ENCODE measurements at places on chromosomes 6 and 20.
A peak's percentile ranks its signal among the peaks of the same experiment; 100 is the strongest.

DNA sequence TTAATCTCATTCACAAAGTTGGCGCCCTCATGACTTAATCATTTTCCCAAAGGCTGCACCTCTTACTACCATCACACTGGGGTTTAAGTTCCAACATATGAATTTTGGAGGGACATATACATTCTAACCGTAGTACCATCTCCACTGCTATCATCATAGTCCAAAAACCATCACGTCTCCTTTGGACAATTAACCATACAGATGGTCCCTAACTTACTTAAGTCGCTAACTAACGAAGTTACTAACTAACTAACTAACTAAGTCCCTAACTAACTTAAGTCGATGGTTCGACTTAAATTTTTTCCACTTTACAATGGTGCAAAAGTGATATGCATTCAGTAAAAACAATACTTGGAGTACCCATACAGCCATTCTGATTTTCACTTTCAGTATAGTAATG, 24.0 kb upstream of the TBC1D22B start:
- DNase-seq, result no peak

- DNase-seq, result no peak
Measured at GRCh38 chr6:155235087-155235486, 28.7 kb upstream of the CLDN20 start.

DNA sequence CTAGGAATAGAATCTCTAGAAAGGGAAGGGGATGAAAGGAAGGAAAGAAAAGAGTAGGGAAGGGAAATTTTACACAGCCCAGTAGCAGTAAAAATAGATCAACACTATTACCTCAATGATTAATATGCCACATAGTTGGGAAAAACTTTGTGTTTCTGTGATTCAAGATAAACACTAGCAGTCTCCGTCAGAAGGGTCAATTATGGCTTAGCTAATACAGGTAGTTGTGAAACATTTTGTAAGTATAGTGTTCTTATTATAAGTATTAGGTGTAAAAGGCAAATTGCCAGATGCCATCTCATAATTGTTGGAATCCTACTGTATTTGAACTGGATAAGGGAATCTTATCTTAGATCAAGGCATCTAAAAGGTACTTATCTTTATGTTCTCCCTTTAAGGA, 165.7 kb downstream of the MTFR2 start:
- no peak for DNase-seq

- DNase-seq, result no peak
Measured at GRCh38 chr6:136186363-136186762, 63.7 kb downstream of the MTFR2 start.

DNA sequence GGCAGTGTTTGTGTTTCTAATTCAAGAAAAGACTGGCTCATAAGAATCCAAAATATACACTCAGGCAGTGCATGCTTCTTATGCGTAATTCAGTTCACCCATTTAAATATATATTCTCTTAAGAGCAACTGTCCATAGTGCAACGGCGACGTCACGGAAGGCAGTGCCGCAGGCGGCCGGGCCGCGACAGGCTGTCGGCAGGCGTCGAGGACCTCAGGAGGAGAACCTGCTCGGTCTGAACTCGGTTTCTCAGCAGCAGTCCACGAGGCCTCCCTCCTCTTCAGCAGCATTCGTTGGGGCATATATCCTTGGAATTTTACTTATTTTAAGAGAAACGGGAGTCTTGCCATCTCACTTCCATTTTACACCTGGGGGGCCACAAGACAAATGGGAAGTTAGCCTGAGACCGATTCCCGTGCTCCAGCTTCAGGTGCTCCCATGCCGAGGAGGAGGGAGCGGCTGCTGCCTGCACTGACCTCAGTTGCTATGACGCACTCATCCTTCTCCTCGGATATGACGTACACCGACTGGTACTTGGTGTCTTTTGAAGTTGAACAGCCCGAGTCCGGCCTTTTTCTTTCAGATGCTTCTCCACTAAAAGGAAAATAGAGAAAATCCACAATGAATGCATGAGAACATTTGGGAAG, 8.2 kb downstream of the DLL1 start:
- no peak for DNase-seq

DNA sequence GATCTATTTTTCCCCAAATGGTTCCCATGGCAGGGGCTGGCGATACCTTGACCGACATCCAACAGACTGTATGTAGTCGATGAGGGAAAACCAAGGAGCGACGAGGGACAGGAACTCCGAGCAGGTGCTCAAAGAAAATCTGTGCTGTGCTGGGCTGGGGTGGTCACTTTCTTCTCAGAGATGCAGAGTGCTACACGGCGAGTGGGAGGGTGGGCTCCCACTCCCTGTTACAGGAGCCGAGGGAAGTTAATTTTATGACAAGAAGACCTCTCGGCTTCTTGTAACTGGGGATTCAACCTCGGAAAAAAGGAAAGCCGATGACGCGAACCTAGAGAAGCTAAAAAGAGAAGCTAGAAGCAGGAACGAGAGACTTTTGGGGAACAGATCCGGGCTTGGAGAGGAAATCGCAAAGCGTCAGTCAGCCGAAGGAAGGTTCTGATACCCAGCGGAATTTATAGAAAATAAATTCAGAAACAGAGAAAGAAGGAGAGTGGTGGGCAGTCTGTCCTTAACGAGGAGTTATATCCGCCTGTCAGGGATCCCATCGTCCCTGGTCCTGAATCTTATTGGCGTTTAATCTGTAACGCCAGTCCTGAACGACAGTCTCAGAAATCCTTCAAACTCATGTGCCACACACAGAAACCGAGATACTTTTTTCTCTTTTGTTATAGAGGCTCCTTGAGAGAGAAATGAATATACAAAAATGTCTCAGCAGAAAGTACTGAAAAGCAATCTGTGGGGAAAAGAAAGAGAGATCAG, 84.6 kb upstream of the ZNF322 start:
- DNase-seq, result no peak

GRCh38 chr6:114445846-114446245, 103.0 kb upstream of the HS3ST5 start:
- DNase-seq, result no peak

DNA sequence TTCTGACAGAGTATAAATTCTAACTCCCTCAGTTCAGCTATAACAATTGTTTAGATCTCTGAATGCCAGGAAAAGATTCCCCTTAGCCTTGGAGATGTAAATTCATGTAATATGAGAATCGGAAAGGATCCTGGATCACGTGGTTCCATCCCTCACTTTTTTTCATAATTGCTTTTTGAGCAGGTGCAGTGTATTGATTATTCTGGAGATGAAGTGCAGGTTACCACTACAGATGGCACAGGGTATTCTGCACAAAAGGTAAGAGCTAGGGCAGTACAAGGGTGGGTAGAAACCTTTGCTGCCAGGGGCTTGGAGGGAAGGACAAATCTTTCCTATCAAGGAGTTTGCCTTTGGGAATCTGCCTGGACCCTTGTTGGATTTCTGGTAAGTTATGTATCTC, 52.7 kb downstream of the KDM1B start:
- DNase-seq, result no peak

- DNase-seq, result no peak
Measured at GRCh38 chr20:21090111-21090618, 16.0 kb downstream of the LINC00237 start.

DNA sequence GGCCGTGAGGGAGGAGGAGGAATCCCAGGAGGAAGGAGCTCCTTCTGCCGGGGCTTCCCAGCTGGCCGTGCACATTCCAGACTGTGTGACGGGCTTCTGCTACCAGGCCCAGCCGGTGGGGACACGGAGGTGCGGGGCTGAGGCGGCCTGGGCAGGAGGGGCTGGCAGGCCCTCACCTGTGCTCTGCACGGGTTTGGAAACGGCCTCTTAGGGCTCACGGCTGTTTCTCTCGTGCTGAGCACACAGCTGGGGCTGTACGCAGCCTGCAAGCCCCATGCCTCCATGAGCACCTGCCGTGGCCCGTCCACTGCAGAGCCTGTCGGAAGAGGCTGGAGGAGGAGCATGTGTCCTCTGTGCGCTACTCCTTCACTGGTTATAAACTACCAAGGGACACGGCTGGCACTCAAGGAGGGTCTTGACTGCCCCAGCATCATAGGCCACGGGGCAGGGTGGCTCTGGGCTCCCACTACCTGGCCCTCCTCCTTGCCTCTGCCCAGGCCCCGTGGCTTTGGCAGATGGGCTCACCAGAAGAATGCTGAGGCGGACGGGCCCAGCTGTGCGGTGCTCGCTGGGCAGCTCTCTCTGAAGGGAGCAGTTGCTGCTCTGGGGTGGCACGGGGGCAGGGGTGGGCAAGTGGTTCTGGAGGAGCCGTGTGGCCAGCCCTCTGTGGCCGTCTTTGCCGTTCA, 15.8 kb downstream of the NPEPL1 start:
- no peak for DNase-seq

- no peak for DNase-seq
Measured at GRCh38 chr6:148769304-148769968, 22.6 kb downstream of the UST start.

DNA sequence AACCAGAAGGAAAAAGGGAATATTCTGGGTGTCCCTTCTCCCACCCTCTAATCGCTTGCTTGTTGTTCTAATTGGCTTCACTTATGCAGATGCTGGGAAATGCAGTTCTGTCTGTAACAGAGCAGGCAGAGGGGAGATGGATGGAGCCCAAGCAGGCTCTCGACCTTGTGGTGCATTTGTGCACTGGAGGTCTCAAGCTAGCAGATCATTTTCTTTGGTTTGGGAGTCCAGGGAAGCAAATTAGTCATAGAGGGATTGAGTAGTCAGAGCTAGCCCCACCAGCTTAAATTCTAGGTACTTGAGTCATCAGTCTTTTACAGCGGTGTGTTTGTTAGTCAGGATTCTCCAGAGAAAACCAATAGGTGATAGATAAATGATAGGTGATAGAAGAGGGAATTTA, 234.7 kb upstream of the ECI2 start:
- DNase-seq, result no peak

GRCh38 chr20:38034108-38034649, 633 bp downstream of the RPRD1B start:
- DNase-seq, result no peak

DNA sequence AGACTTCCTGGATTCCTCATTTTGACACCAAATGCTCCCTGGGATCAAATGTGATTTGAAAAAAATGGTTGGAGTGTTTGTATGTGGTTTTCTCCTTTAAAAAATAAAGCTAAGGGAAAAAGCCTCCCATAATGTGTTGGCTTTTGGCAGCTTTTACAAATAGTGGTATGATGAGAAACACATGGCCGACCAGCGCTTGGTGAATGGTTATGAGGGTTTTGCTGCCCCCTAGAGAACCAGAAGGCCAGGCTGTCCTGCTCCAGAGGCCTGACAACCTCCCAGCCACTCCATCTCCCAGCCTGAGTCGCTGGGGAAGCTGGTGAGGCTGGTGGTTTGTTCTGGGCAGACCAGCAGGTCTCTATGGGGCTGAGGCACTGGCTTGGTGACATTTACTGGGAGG, 69.3 kb downstream of the CLIC5 start:
- DNase-seq, result no peak

- no peak for DNase-seq
Measured at GRCh38 chr6:112883095-112883494, 536.0 kb downstream of the RFPL4B start.

DNA sequence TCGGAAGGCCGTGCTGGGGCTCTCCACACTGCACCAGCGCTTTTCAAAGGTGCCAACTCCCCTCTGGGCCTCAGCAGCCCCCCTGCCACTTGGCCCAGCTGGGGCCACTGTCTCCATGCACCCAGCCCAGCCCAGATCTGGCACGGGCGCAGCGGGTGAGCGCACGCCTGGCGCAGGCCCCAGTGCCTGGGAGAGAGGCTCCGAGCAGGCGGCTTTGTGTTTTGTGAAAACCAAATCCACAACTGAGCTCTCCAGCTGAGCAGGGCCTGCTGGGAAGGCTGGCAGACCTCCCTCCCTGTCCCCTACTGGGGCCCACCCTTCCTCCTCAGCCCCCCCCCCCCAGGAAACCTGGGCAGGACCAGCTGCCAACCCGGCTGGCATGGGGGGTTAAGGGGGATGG, 17.0 kb downstream of the MDGA1 start:
- no peak for DNase-seq

- DNase-seq, result no peak
Measured at GRCh38 chr6:35173044-35173426, 31.9 kb upstream of the TCP11 start.

- DNase-seq, result no peak
Measured at GRCh38 chr6:5684320-5685053, 322.2 kb downstream of the NRN1 start.

DNA sequence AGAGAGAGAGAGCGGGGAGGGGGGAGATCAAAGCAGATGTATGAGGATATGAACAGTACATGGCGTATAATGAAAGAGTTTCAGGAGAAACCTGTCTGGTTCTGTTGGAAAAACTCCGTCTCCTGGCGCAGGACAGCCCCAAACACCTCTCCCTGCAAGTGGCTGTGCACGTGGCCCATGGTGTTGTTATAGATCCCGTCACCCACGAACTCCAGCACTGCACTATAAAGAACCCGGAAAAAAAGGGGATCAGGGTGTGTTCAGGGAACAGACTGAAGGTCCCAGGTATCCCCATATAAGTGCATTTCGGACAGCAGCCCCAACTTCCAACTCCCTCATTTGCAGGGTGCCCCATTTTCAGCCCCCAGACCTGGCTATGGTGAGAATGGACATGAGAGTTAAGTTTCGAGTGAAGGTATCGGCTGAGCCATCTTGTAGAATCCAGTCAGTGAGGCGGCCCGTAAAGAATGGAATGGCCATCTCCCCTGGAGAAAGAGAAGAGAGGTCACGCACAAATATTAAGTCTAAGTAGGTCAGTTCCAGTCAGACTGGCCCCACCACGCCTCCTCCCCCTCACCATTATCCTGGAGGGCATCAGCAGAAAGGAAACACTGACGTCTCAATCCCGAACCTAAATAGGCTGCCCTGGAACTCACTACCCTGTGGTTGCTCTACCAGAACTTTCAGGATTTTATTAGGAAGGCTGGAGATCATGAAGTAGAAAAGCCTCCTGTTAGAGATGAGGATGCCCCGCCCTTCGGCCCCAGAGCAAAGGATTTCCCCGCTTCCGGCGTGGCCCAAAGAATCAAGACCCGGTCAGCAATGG, 1.3 kb downstream of the TAP1 start:
- DNase-seq, result no peak

DNA sequence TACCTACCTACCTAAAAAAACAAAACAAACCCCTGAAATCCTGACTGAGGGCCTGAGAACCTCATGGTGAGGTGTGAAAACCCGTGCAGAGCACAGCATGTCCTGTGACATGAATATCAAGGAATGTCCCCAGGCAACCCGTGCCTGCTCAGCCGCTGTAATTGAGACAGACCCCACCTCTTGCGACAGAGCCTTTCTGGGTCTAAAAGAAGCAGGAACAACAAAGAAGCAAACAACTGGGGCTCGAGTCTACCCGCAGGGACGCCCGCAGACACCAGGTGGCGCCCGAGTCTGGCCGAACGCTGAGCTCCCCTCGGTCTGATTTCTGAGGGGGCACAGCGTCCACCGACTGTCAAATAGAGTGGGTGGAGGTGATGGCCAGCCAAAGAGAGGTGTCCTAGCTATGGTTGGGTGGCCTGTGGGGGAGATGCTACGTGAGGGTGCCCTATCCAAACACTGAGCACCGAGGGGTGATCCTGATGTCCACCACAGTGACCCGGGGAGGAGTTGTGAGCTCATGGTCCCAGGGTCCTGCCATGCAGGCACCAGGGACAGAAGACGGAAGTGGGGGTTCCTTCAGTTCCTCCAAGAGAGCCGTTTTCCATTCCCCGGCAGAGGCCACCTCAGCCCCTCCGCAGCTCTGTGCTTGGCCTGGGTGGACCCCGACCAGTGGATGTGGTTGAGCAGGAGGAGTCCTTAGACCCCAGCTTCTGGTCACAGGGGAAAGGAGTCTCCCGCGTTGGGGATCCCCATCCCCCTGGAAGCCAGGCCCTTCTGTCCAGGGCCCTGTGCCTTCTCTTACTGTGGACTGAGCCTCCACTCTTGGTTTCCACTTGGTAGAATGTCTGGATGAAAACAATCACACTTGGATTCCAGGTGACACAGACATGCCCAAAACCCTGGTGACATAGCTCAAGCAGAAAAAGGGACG, 268.2 kb downstream of the CDC5L start:
- DNase-seq, result peak; percentile 60

- DNase-seq, result no peak
Measured at GRCh38 chr6:67210450-67210849, 1424.6 kb upstream of the ADGRB3 start.

Data from GM12891 (cell line).